ENCODE measurements at places on chromosomes 13 and 19. TPM values are rescaled to one million over a fixed set of nuclear protein-coding genes. Genes with fewer than 3 reads are reported as not detected.

The F2RL3 gene
- not detected for total RNA-seq

The SWSAP1 gene
- total RNA-seq: 7.4 TPM

The SLC17A7 gene
- total RNA-seq: 0.47 TPM

The SLAIN1 gene
- 4.4 TPM for total RNA-seq

The SIGLEC12 gene
- total RNA-seq: not detected

The LYPD3 gene
- not detected for total RNA-seq

The POGLUT2 gene
- total RNA-seq: not detected

The FFAR1 gene
- total RNA-seq: 0.34 TPM

The GFY gene
- 0.18 TPM for total RNA-seq

- H3K27ac ChIP-seq: peak overlapping the region; percentile 46
- DNase-seq: peak; percentile 56
- H3K4me3 ChIP-seq: peak overlapping the region; percentile 71
- peaks cover 57% of the 10 kb centered on the region for H3K4me1 ChIP-seq
- no peaks in the 10 kb centered on the region for H3K36me3 ChIP-seq
Observed at GRCh38 chr19:12779162-12779993, 4.0 kb upstream of the HOOK2 start.

- H3K27me3 ChIP-seq: no peaks in the 10 kb centered on the region
- H3K4me1 ChIP-seq: peaks cover 35% of the 10 kb centered on the region
- H3K36me3 ChIP-seq: peaks cover 13% of the 10 kb centered on the region
- DNase-seq: no peak
- no peak overlapping the region for H3K4me3 ChIP-seq
Observed at GRCh38 chr19:12952488-12953137, 4.4 kb downstream of the GADD45GIP1 start.

DNA sequence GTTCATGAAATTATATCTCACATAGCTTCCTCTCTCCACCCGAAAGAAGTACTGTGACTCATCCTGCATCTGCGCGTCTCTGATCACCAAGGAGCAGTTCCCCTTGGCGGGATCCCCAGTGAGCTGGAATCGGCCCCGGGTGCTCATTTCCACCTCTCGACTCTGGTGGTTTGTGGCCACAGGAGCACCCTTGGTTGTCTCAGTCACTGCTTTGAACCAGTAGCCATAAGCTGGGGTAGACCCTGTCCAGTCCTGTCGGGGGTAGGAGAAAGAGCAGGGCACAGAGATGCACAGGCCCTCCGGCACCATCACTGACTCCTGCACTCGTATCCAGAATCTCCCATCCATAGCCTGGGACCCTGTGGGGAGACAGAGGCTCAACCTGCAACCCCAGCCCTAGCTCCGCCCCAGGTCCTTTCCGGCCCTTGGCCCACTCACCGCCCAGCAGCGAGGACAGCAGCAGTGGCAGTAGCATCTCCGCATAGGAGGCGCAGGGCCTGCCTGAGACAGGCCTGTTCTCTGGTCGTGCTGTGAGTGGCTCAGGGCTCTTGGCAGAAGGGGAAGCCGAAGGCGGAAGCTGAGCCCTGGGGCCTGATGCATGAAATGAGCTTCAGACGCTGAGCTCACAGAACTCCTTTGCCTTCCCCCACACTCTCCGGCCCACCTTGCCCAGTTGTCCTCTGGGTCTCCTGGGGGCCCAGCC is at the start of gene SIGLEC10:
Gene SIGLEC10, minus strand, starts transcription at position 536 of the 703 bp plus-strand sequence. Its CDS starts 61 bp downstream, at position 475.
- peaks cover 87% of the 10 kb centered on the region for H3K4me1 ChIP-seq
- DNase-seq: peak; percentile 98
- peak within 1 kb of the TSS; percentile 96 for H3K27ac ChIP-seq
- peaks cover 43% of the 10 kb centered on the region for H3K36me3 ChIP-seq
- H3K4me3 ChIP-seq: peak within 1 kb of the TSS; percentile 80

GRCh38 chr19:15109768-15110417 is 2.7 kb downstream of the SYDE1 start:
- H3K4me1 ChIP-seq: no peaks in the 10 kb centered on the region
- no peak for DNase-seq
- no peaks in the 10 kb centered on the region for H3K27me3 ChIP-seq
- H3K27ac ChIP-seq: no peak overlapping the region

GRCh38 chr19:33408538-33409434 is 35.3 kb downstream of the CEBPG start:
- no peak overlapping the region for H3K27ac ChIP-seq
- H3K27me3 ChIP-seq: no peaks in the 10 kb centered on the region
- no peak overlapping the region for H3K4me3 ChIP-seq
- H3K4me1 ChIP-seq: no peaks in the 10 kb centered on the region

- H3K4me1 ChIP-seq: no peaks in the 10 kb centered on the region
- H3K27ac ChIP-seq: no peak overlapping the region
- H3K4me3 ChIP-seq: no peak overlapping the region
- H3K36me3 ChIP-seq: peaks cover 51% of the 10 kb centered on the region
Observed at GRCh38 chr19:5607318-5608275, 15.0 kb downstream of the SAFB2 start.

DNA sequence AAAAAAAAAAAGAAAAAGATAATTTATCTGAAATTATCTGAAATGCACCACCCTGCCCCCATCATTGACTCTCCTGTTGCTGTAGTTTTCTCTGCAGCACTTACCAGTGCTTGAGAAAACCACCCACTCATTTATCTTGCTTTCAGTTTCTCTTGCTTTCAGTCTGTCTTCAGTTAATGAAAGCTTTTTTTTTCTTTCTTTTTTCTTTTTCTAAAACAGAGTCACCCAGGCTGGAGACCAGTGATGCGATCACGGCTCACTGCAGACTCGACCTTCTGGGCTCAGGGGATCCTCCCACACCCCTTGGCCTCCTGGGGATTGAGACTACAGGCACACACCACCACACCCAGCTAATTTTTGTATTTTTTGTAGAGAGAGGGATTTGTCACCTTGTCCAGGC is 4.3 kb upstream of the ACP5 start:
- peaks cover 65% of the 10 kb centered on the region for H3K4me1 ChIP-seq
- no peaks in the 10 kb centered on the region for H3K27me3 ChIP-seq
- peak overlapping the region; percentile 97 for H3K27ac ChIP-seq

DNA sequence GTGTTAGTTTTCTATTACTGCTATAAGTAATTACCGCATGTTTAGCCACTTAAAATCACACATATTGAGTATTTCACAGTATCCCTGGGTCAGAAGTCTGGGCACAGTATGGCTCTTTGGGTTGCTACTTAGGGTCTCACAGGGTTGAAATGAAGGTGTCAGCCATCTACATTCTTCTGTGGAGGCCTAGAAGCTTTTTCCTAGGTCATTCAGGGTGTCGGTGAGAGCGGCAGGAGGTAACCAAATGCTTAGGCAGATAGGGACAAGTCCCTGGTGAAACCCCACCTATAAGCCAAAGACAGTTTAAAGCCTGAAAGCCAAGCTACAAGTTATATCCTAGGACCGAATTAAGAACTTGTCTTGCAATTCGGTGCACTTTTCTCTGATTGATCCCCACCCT is 856.7 kb downstream of the PCDH17 start:
- no peaks in the 10 kb centered on the region for H3K27me3 ChIP-seq
- H3K27ac ChIP-seq: no peak overlapping the region
- no peak overlapping the region for H3K4me3 ChIP-seq
- no peak for DNase-seq
- H3K4me1 ChIP-seq: no peaks in the 10 kb centered on the region

- no peaks in the 10 kb centered on the region for H3K36me3 ChIP-seq
- H3K27me3 ChIP-seq: no peaks in the 10 kb centered on the region
- peak overlapping the region; percentile 97 for H3K4me3 ChIP-seq
- H3K27ac ChIP-seq: peak overlapping the region; percentile 90
- DNase-seq: peak; percentile 82
Observed at GRCh38 chr13:110714797-110715394, 1.4 kb downstream of the ING1 start.

DNA sequence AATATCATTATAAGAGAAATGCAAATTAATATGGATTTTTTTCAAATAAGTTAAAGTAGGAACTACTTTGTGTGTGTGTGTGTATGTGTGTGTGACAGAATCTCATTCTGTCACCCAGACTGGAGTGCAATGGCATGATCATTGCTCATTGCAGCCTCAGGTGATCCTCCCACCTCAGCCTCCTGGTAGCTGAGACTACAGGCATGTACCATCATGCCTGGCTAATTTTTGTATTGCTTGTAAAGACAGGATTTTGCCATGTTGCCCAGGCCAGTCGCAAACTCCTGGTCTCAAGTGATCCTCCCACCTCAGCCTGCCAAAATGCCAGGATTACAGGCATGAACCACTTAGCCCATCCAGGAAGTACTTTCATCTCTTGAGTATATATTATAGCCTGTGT is 3.2 kb upstream of the ERVV-2 start:
- no peak overlapping the region for H3K4me3 ChIP-seq
- no peaks in the 10 kb centered on the region for H3K36me3 ChIP-seq
- DNase-seq: no peak
- no peaks in the 10 kb centered on the region for H3K27me3 ChIP-seq
- no peaks in the 10 kb centered on the region for H3K4me1 ChIP-seq

- H3K36me3 ChIP-seq: no peaks in the 10 kb centered on the region
- DNase-seq: no peak
- H3K4me3 ChIP-seq: no peak overlapping the region
Observed at GRCh38 chr19:1003283-1003682, 3.1 kb downstream of the GRIN3B start.

- H3K36me3 ChIP-seq: peaks cover 56% of the 10 kb centered on the region
- H3K27me3 ChIP-seq: no peaks in the 10 kb centered on the region
- peak; percentile 59 for DNase-seq
- H3K27ac ChIP-seq: no peak overlapping the region
- peaks cover 14% of the 10 kb centered on the region for H3K4me1 ChIP-seq
- peak overlapping the region; percentile 93 for H3K4me3 ChIP-seq
Observed at GRCh38 chr19:36686365-36687213, 823 bp upstream of the ZNF567 start.
